Stimulated activated CD8-positive, alpha-beta memory T cell treated with anti-CD3 and anti-CD28 coated beads, Interleukin-15, amount 100 ng/mL, for 4 hours (primary cell): ENCODE measurements at places on chromosomes 1 and 21.

- DNase-seq, result peak; percentile 53
Observed at GRCh38 chr1:161738627-161739287, 10.8 kb upstream of the DUSP12 start.

DNA sequence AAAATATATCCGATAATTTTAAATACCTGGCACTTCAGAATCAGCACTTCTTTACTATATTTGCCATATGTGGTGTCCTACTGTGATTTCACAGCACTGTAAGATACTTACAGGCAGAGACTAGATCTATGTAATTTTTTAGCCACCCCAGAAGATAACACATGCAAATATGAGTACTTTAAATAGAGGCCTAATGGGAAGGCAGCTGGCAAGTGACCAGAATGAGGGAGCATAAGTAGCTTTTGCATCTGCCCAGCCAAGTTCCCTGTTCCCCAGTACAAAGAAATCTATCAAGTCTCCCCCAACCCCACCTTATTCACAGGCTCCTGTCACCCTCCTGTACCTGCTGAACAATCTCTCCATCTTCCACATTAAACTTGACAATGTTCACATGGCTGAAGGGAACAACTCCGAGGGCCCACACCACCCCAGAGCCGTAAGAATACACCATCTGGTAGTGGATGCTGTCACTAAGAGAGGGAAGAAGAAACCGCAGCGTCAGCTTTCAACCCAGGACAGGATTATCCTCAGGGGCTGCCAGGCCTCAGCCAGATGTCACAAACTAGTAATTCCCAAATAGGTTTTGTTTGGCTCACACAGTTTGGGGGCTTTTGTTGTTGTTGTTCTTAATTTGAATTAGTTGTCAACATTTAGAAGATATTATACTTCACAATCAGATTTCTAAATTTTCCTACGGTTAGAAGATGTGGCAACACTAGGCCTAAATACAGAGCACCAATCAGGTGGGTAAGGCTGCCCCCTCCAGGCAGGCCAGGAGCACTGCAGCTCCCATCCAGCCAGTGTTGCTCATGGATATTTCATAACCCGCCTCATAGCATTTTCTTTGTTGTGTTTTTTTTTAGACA is 10.4 kb downstream of the EMC1 start:
- DNase-seq, result peak; percentile 41

- no peak for DNase-seq
Observed at GRCh38 chr1:89527256-89527655, 2.6 kb downstream of the LRRC8B start.

DNA sequence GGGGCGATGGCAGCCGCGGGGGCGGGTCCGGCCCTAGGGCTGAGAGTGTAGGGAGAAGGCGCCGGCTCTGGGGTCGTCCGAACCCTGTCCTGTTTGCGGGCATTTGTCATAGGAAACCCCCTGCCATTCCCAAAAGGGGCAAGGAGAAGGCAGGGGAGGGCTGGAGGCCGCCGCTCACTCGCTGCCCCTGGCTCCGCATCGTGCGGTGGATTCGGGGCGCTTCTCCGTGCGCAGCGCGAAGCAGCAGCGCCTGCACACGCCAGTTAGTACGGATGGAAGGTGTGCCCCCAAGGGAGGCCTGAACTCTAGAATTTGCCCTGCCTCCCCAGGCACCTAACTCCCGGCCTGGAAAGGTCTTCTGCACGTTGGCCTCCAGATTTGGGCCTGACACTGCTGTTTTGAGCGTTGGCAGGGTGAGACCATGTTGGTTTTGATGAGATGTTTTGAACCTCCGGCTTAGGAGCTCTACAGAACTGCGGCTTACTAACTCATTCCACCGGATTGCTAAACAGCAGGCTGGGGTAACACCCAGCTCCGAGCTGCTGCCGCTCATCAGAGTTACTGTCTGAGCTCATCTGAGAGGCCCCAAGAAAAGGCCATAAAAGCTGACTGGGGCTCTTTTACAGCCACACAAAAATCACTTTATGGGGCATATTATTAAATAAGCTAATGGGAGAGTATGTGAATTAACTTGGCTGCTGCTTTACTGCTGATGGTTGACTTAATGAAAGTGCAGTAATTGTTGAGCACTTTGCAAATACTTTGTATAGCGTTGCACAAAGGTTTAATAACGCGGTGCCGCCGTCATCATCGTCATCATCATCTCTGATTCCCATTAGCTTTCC is 987 bp downstream of the GPR137B start:
- no peak for DNase-seq

DNA sequence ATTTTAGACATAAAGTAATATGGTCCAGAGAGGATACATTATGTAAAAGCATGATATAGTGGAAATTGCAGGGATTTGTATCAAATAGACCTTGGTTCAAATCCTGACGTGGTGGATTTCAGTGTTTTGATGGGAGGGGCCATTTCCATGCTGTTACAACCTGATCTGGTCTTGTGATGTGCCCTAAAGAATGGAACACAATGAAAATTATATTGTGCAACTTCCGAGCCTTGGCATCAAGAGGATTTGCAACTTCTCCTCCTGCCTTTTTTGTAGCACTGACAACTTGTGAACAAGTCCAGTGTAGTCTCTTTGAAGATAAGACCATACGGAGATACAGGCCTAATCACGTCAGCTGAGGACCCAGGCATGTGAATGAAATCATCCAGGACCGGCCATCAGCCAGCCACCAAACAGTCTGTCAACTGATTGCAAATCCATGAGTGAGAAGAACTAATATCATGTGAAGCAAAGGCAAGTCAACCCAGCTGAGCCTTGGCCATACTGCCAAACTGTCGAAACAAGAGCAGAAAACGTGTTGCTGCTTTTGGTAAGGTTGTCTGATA is 412.1 kb downstream of the DPYD start:
- no peak for DNase-seq

- peak; percentile 52 for DNase-seq
Observed at GRCh38 chr1:25562101-25562927, 18.9 kb downstream of the LDLRAP1 start.

GRCh38 chr1:229949500-229949899 is 117.5 kb upstream of the GALNT2 start:
- DNase-seq, result no peak

DNA sequence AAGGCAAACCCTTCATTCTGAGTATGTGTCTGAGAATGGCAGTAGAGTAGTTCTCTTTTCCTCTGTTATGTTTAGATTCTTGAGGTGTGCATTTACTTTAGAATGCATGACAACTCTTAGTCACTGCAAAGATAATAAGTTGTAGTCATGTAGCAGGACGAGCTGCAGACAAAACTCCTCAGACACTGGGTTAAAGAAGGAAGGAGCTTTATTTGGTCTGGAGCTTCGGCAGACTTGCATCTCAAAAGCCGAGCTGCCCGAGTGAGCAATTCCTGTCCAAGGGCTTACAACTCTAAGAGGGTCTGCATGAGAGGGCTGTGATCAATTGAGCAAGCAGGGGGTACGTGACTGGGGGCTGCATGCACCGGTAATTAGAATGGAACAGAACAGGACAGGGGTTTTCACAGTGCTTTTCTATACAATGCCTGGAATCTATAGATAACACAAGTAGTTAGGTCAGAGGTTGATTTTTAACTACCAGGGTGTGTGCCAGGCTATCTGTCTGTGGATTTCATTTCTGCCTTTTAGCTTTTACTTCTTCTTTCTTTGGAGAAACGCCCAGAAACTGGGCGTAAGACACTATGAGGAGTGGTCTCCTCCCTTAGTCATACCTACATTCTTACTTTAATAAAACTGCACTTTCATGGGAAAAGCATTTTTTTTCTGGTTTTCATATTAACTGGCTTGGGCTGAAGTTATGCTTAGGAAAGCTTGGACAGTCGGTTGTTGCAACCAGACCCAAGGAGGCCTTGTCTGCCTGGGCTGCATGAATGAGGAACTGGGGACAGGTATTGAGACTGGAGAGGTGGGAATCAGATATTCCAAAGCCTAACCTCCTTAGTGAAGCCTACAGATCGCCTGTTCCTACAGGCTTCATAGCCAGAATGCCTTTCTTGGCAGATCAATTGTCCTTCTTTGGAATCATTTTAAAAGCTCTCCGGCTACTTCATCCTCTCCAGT is 115.1 kb downstream of the RHOU start:
- no peak for DNase-seq

GRCh38 chr1:221563476-221563921 is 178.4 kb downstream of the DUSP10 start:
- no peak for DNase-seq

DNA sequence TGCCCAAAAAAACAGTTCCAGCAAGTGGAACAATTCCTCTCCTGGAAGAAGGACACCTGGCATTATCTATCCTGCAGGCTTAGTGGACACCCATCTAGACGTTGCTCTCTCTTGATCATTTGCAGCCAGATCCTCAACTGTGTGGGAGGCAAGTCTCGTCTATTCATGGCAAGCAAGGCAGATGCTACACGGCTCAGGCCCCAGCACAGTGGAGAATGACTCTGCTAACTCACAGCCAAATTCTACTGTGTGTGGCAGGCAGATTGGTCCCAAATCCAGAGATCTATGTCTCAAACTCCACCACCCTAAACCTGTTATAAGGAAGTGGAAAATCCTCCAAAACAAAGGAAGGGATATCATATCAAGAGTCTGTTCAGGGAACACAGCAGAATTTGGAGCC is 7.0 kb downstream of the TNNT2 start:
- no peak for DNase-seq

- DNase-seq, result no peak
Observed at GRCh38 chr1:14371771-14372497, 226.6 kb upstream of the KAZN start.

DNA sequence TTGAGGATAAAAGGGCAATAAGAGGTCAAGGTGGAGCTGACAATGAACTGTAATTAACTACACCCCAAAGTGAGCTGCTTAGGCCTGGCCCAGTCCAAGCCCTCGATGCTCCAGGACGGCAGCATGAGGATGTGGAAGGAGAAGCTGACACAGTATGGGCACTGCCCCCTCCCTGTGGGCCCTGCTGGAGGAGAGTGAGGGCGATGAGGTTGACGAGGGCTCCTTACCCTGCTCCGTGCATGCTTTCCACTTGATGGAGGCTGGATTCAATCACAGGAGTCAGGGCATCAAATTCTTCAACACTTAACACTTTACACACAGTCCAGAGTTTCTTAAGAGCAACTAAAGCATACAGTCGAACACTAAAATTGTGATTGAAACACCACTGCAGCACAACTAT is 32.4 kb downstream of the COA6 start:
- DNase-seq, result no peak

DNA sequence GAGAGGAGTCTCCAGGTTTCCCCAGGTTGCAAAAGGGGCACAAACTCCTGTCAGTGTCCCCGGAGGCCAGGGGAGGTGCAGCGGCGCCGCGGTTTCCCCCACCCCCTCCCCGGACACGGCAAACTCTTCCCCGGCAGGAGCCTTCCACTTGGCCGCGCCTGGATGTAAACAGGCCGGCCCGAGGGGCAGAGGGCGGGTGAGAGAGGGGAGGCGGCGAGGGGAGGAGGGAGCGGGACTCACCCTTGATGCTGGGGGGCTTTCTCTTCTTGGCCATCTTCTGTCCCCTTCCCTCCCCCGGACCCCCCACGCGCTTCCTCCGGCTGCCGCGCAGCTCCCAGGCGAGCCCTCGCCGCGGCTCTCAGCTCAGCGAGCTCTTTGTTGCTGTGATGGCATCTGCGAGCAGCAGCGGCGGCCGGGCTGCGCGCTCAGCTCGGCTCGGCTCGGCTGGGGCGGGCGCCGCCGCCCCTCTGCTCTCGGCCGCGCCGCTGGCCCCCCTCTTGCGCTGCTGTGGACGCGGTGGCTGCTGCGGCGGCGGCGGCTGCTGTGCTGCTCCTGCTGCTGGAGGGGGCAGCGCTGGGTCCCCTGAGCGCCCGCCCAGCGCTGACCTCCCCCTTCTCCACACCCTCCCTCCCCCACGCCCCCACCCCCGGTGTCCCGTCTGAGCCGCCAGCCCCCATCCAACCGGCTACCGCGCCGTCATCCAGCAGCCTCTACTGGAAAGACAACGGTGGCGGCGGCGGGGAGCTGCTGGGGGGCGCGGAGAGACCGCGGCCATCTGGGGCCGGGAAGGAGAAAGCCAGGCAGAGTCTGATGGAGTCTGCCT is 4.9 kb upstream of the SLC44A5 start:
- DNase-seq, result no peak

GRCh38 chr1:209404577-209404976 is 178.9 kb upstream of the CAMK1G start:
- DNase-seq, result no peak

- no peak for DNase-seq
Observed at GRCh38 chr1:150534002-150534401, 15.2 kb upstream of the ADAMTSL4 start.
